ENCODE measurements at places on chromosomes 3 and 15.

DNA sequence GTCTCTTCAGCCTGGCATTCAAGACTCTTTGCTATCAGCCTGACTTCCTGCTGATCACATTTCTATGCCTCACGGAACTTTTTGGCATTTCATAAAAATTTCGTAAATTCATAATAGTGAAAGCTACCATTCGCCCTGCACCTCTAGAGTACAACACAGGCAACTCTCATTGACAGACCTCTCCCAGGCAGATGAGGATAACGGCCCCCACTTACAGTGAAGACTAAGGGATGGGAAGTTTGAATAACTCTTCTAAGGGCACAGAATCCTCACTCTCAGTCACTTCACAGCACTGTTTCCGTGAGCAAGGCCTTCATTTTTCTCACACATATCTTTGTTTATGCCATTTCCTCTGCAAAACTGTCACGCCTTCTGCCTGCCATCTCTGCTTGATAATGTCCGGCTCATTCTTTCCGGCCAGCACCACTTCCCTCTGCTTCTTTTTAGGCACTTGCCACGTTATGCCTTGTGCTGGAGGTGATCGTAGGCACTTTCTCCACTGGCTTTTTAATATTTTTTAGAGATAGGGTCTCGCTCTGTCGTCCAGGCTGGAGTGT, 224.1 kb upstream of the HES1 start:
- no peak for DNase-seq

DNA sequence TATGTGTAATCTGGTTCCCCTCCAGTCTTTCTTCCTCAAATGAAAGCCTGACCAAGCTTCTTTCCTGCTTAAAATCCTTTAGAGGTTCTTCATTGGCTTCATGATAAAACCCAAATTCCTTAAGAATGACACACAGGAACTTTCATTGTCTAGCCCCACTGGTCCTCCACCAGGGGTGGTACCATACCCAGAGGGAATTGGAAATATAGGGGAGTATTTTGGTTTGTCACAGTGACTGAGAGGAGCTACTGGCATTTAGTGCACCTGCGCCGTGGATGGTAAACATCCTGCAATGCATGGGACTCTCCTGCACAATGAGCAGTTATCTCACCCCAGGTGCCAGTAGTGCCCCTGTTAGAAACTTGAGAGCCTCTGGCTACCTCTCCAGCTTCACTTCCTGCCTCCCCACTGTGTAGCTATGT, 10.8 kb downstream of the ZWILCH start:
- no peak for DNase-seq

- DNase-seq, result no peak
Measured at GRCh38 chr3:119588112-119588511, 8.8 kb downstream of the ADPRH start.

- DNase-seq, result peak; percentile 67
Measured at GRCh38 chr15:63870043-63870394, 36.3 kb upstream of the HERC1 start.

GRCh38 chr3:16614033-16615031, 9.1 kb upstream of the DAZL start:
- DNase-seq, result no peak

DNA sequence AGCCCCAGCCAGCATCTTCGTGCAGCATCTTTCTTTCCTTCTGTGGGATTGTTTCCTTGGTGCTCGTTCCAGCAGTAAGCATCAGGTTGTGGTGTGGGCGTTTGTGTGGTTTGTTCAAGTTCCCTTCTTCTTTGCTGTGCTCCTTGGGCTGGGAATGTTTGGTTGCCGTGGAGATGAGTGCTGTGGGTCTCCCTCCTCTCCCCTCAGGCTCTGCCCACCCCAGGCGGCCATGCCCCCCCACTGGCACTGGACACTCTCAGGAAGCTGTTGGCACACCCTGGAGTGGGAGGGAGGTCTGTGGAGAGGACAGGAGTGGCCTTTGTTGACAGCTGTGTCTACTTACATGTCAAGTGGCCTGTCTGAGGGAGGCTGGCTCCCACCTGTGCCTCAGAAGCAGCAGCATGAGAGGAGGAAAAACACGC, 46.5 kb upstream of the SACM1L start:
- no peak for DNase-seq

DNA sequence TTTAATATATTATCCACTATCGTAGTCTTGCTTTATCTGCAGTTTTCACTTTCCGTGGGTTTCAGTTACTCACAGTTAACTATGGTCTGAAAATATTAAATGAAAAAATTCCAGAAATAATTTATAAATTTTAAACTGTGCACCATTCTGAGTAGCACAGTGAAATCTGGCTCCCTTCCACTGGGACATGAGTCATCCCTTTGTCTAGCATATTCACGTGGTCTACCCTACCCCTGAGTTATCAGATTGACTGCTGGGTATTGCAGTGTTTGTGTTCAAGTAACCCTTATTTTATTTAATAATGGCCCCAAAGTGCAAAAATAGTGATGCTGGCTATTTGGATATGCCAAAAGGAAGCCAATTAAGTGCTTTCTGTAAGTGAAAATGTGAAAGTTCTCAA, 539.5 kb upstream of the AGTR1 start:
- DNase-seq, result no peak

DNA sequence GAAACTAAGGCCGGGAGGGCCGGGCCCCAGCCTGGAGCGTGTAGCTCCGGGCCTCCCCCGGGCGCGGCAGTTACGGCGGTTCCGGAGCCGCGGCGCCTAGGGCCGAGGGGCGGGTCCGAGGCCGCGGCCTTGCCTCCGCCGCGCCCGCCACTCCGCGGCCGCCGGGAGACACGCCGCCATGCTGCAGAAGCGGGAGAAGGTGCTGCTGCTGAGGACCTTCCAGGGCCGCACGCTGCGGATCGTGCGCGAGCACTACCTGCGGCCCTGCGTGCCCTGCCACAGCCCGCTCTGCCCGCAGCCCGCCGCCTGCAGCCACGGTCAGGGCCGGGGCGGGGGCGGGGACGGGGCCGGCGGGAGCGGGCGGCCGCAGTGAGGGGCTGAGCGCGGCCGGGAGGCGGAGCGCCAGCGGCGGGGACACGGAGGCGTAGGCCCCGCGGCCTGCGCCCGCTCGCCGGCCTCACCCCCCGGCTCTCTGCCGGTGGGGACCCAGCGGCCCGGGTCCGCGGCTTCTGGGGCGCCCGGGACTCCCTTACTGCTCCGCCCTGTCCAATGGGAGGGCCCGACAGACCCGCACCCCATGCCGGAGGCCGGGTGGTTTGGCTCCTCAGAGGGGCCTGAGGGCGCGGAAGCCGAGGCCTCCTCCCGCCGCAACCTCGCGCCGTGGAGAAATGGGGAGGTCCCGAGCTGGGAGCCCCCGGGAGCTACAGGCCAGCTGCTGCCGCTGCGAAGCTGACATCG, at the start of gene DIS3L:
Gene DIS3L, plus strand, starts transcription at position 150 of the 738 bp plus-strand sequence. Its CDS starts 29 bp downstream, at position 179.
- DNase-seq, result no peak

DNA sequence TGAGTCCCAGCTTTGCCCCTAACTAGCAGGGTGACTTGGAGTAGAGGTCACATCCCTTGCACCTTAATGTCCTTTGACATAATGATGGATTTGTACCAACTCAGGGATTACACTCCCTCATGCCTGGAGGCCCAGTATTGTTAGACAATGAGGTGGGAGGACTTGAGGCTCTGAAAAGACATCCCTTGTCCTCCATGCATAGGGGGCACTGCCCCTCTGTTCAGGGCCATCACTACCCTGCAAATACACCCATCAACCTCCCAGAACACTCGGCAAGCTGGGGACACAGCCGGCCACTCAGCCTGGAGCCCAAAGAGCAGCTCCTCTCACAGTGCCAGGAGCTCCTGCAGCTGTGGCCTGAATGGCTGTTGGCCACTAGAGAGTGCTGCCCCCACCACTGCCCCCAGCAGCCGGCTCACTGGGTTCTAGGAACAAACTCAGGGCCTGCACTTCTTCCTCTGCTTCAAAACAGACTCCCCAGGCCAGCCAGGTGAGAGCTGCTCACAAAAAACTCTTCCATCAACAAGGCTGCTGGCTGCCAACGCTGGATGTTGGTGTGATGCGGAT, 90.2 kb downstream of the GABRB3 start:
- DNase-seq, result no peak

DNA sequence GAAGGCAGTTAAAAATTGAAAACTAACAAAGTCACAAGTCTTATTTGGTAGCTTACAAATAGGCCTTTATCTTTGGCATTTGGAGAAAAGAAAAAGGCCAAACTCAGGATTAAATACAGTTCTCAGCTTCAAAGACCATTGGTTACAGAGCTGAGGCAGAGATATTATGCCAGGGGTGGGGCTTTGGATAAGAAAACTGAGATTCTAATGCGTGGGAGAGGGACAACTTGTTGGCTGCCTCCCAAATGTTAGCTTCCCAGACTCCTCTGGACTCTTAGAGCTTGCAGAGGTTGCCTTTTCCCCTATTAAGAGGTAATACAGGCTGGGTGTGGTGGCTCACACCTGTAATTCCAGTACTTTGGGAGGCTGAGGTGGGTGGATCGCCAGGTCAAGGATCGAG, 231.8 kb downstream of the SQOR start:
- DNase-seq, result no peak

DNA sequence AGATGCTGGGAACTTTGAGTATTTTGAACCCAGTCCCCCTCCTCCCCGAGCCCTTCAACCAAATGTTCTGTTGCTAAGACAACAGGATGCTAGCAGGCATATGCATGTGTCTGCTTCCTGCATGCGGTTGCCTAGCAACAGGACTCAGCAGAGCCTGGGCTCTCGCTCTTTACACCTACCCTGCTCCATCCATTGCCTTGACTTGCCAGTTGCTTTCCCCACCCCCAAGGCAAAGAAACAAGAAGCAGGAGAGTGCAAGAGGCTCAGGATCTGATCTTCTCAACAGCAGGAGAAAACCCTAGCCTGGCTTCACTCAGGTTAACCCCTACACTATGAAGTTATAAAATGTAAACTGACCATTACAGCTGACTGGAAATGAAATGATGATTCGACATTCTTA, 393.0 kb downstream of the IGSF11 start:
- DNase-seq, result no peak

DNA sequence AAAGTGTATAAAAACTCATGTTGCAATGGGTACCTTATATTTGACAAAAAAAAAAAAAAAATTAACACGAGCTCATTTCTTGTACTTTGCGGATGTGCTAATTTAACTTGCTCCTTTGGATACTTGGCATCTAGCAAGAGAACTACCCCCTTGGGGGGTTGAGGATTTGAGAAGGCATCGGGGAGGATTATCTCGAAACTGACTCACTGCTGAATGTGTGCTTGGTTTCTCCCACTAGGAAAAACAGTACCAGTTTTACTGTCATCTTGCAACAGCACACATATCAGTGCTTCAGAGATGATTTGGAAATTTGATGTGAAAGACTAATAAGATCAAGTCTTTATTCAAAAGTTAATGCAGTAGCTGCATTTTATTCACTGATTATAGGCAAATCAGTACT, 891 bp downstream of the EXOG start:
- DNase-seq, result no peak

GRCh38 chr3:198070871-198071270, 110.9 kb downstream of the LMLN start:
- DNase-seq, result no peak

- DNase-seq, result no peak
Measured at GRCh38 chr15:41554915-41555314, 4.1 kb upstream of the TYRO3 start.

DNA sequence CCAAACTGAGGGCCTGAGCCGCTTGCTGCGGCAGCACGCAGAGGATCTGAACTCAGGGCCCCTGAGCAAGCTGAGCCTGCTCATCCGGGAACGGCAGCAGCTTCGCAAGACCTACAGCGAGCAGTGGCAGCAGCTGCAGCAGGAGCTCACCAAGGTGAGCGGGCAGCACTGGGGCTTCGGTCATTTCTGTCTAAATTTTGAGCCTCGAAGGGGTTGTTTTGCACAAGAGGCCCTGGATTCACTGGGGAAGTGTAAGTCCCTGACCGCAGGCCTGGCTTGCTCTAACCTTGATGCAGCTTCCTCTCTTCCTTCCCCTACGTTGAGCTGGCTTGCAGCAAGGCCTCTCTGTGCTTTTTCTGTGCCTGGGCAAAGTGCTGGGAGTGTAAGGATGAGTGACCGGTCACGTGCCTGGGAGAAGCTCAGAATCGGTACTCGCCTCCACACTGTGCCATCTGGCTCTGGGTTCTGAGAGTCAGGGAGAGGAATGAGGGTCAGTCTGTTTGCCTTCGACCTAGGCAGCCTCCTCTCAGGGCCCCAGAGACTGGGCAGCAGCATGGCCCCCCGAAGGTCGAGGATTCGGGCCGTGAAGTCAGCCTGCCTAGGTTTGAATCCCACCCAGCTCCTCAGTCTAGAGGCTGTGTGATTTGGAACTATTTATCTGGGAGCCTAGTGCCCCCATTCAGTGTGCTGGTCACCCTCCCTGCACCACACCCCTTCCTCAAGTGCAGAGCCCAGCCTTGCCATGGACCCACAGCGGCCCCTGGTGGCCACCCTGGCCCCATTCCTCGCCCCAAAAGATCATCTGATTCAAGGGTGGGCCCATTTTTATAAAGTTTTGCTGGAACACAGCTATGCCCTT, 1.4 kb downstream of the FES start:
- DNase-seq, result peak; percentile 49

- no peak for DNase-seq
Measured at GRCh38 chr3:64956711-64957325, 269.0 kb upstream of the ADAMTS9 start.

- no peak for DNase-seq
Measured at GRCh38 chr3:149575961-149576564, 81.8 kb downstream of the WWTR1 start.

- peak; percentile 93 for DNase-seq
Measured at GRCh38 chr15:45048794-45049631, 26.0 kb downstream of the SORD start.

DNA sequence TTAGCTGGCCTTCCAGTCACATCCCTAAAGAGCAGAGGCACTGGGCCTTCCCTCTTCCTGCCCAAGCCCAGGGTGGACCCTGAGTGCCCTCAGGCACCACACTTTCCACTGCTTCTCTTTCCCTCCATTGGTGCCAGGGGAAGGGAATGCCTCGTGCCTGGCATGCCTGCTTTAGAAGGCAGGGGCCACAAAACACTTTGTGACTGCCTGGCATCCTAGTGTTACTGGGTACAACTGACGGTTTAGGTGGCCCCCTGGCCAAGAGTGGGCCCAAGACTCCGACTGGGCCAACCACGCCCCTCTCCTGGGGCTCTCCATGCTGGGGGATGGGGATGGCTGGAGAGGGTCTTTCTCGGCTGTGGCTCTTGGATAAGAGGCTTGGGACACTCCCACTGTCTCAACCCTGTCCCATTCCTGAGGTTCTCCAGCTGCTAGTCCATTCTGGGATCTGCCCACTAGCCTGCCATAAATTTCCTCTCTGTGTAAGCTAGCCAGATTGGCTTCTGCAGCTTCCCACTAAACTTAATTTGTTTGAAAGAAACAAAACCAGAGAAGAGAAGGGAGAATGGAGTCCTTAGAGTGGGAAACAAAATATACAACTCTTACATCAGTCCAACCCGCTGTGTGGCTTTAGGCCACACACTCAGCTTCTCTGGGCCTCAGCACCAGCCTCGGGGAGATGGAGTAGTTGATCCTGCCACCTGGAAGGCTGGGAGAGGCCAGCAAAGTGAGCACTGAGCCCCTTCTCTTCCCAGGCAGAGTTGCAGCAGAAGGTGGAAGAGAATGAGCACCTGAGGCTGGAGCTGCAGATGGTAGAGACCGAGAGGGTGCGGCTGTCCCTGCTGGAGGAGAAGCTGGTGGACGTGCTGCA, 24.1 kb upstream of the GP9 start:
- no peak for DNase-seq

All from SIG-M5 (cell line).